ENCODE measurements at places on chromosomes 6 and 20.

DNA sequence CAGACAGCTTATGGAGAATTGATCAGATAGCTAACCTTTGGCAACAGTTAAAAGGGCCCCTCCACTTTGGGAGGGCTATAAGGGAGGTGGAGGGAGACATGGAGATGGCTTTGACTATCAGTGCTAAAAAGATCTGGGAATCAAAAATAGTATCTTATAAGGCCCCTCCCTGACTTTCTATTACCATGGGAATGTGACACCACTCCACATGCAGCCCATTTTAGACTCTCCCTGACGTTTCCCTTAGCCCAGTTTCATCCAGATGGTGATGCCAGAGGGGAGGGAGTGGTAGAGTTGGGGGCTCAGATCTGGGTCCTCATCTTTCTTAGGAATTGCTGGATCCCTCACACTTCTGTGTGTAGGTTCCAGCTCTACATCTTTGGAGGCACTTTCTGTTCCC, 200.0 kb upstream of the DTNBP1 start:
- DNase-seq: no peak

- no peak for DNase-seq
These were observed 19.9 kb upstream of the HFE start for GRCh38 chr6:26067367-26067766.

DNA sequence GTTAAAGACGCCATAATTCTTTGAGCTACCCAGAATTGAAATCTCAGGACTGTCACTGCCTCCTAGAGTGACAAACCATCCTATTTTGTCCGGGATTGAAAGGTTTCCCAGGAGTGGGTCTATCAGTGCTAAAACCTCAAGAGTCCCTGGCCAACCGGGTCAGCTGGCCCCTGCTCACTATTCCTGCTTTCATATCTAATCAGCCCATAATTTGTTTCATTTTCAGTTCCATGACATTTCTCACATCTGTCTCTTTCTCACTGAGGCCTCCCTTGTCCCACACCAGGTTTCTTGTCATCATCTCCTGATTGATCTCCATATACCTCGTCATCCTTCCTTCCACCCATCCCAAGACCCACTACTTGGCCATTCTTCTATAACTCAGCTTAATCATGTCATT, 98.2 kb downstream of the SLC35B3 start:
- DNase-seq: no peak

- no peak for DNase-seq
These were observed 152.6 kb downstream of the THEMIS start for GRCh38 chr6:127748290-127748689.

DNA sequence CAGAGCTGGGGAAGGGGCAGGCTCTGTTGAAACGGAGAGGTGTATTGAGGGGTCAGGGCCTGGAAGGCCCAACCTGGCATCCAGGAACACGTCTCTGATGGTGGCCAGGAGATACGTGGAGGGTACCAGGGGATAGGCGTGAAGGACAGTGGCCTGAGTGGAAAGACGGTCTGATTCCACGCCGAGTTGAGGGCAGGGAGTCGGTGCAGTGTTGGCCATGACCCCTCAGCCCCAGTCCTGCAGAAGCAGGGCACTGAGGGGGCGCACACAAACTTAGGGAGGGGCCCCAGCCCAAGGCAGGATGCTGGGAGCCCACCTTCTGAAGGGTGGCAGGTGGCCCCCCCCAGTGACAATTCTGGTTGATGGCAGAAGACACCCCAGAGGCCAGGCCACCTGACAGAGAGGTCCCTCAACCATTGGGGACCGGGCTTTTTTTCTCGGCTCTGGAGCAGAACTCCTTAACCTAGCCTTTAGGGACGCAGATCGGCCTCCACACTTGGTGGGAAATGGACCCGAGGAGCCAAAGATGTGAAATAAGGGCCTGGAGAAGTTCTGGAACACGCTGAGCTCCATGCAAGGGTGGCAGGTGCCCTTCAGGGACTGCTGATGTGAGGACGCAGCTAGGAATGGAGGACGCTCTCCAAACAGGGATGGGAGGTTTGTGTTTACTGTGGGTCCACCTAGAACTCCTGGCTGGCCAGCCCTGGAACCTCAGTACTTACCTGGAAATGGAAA, 91.0 kb downstream of the TMEM242 start:
- no peak for DNase-seq

DNA sequence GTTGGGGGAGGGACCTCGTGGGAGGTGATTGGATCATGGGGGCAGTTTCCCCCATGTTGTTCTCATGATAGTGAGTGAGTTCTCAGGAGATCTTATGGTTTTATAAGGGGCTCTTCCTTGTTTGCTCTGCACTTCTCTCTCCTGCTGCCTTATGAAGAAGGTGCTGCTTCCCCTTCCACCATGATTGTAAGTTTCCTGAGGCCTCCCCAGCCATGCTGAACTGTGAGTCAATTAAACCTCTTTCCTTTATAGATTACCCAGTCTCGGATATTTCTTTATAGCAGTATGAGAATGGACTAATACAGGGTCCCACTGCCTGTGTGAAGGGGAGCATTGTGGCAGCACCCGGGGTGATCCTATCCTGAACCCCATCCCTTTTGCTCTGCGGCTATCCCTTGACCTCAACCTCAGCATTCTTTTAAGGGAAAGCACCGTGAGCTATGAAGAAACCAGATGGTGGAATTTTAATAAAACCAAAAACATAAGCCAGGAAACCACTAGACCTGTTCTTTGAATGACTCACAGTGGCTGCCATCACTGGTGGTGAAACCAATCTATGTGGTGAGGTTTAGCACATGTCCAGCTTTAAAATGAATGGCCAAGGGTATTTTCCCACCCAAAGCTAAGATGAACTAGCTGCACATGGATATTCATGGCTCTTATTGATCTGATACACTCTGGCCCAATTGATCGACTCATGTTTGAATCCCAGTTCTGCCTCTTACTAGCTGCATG, 62.2 kb downstream of the ZDHHC14 start:
- DNase-seq: no peak

DNA sequence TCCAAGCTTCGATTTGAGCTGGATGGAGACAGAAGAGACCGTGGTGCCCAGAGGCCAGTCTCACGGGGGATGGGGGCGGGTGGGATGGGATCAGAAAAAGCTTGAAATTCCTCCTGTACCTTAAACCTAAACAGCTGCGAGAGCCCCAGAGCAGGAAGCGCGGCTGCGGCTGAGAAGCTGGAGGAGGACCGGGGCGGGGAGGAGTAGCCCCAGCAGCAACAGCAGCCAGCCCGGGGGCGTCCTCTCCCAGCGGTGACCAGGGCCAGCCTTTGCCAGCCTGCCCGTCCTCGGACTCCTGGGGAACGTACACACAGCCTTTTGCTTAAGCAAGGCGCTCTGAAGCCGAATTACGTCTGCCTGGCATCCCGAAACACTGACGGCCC, 17.4 kb upstream of the PRDM13 start:
- DNase-seq: no peak

GRCh38 chr6:23415819-23416427, 710.1 kb upstream of the NRSN1 start:
- DNase-seq: no peak

DNA sequence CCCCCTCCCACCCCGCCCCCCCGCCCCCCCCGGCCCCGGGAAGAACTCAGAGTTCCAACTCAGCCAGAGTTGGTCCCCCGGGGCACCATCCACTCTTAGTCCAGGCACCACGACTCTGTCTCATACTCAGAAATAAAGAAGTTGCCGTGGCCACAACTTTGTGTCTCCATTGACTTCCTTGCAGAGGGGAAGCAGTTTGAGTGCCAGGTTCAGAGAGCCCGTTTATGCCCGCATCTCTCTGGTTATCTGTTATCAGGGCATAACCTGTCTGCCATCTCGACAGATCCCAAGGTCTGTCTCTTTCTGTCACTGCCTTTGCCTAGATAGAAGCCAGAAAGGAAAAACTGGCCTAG, 605 bp downstream of the CDC5L start:
- DNase-seq: no peak

DNA sequence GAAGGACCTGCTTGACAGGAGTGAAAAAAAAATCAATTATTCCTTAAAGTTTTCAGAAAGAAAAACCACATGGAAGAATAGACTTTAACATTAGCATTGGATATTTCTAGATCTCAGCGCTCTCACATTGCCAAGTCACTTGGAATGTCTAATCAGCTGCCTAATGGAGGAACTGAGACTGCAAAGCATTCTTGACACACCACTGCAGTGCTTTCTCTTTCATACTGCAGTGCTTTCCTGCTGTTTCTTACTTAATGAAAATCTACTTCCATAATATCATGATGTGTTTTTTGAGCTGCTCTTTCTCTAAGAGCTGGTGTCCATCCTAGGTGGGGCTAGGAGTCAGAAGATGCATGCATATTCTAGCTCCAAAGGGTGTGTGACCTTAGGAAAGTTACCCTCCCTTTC, 20.4 kb upstream of the MCM3 start:
- DNase-seq: no peak

- no peak for DNase-seq
These were observed 77.6 kb downstream of the HUS1B start for GRCh38 chr6:579339-579738.

DNA sequence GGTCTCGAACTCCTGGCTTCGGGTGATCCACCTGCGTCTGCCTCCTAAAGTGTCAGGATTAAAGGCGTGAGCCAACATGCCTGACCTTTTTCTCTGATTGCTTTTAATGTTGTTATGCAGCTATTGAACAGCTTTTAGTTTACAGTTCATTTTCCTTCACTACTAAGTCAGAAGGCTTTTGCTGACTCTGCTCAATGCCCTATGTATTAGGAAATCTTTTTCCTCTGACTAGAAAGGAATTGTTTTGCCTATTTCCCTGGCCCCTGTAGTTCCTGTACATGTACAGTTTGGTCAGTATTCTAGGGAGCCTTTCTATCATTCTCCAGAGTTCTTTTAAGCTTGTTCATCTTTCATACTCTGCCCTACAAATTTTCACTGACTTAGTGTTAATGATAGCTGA, 280.2 kb downstream of the CDKAL1 start:
- DNase-seq: no peak

GRCh38 chr6:152609125-152609670, 28.0 kb downstream of the SYNE1 start:
- no peak for DNase-seq

GRCh38 chr6:106247293-106247692, 78.3 kb downstream of the ATG5 start:
- no peak for DNase-seq

Measured in cerebellar nuclear complex (tissue), 1 donor.